EH (cell line): ENCODE measurements at places on chromosomes 5 and 9.
A peak's percentile ranks its signal among the peaks of the same experiment; 100 is the strongest.

- DNase-seq: peak; percentile 8
Measured at GRCh38 chr5:41524174-41524573, 13.8 kb upstream of the PLCXD3 start.

GRCh38 chr5:155103146-155103545 is 89.6 kb downstream of the KIF4B start:
- peak; percentile 55 for DNase-seq

DNA sequence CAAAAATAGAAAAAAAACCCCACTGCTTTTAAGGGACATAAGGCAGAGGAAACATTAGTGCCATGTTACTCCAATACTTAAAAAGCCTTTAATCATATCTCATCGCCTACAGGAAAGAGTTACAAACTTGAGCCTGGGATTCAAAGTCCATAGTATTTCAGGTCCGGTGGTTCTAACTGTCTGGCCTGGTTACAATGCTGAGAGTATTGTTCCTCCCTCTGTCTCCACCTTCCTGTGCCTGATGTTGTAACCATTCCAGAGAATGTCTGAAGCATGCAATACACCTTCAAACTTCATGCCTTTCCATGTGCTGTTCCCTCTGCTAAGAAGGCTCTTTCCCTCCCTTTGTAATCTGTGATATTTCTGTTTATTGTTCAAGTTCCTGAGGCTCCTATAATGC is 41.6 kb upstream of the SLC36A2 start:
- DNase-seq: no peak

GRCh38 chr5:116788851-116789403 is 214.3 kb upstream of the SEMA6A start:
- DNase-seq: no peak

GRCh38 chr9:137172901-137173795 is 1.3 kb upstream of the TMEM210 start:
- DNase-seq: peak; percentile 13
